RWPE1 (cell line): ENCODE measurements at places on chromosomes 7 and 10.

GRCh38 chr10:62130948-62131347, 137.7 kb downstream of the RTKN2 start:
- peak; percentile 34 for DNase-seq

DNA sequence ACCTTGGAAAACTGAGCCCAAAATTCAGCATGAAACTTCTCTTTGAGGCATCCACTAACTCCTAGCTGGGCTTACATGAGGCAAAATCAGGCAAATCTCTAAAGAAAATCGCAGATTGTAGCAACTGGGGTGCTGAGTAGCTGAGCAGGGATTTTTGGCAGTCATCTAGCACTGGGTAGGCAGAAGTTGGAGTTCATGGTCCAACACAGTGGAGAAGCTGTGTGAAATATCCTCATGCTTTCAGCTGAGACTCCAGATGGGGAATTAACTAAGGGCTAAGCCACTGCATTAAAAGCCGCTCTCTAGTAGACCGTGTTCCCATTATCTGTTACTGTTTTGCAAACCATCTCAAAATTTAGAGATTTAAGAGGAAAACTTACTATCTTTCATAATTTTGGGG, 240.1 kb upstream of the PHYHIPL start:
- no peak for DNase-seq

DNA sequence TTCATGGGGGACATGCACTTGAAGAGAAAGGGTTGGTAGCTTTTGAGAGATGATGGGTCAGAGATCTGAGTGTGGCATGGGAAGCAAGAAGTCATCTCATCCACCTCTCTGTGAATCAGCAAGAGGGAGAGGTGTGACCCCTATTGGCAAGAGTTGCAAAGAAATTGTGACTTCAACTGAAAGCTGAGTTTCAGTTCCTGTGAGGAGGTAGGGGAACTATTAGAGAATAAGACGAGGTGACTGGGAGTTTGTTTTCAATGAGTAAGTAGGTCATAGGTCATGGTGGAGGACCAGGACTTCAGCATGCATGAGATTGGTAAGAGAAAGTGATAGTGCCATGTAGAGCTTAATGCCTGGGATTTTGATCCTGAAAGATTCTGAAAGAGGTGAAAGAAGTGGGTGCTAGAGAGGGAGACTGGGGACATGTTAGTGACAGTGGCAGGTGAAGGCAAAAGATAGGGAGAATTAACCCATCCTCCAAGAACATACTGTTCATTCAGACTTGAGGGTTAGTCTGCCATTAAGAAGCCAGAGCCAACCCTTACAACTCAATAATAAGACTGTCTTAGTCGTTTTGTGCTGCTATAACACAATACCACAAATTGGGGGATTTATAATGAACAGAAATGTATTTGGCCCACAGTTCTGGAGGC, 75.5 kb upstream of the CAPZA2 start:
- DNase-seq: no peak

DNA sequence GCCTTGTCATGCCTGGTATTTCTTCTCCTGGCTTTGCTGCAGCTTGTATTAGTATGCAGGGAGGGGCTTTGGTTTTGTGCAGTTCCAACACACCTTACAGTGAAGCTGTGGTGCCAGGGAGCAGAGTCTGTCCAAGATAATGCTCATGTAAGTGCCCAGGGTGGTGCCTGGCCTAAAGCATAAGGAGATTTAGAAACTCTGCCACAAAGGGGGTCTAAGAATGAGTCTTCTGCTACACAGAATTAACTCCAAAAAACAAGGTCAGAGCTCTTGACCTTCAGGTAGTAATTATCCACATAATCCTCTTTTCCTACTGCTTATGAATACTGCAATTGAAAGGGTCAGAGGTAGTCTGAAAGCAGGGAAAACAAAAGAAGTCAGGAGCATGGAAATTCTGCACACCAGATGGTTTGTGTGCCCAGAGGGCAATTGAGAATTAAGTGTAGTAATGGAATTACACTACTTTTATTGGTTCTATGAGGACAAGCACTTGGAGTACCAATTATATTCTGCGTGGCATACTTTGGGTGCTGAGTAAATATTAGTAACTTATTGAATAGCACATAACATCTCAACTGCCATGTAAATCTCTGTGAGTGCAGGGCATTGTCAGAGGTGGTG, 121.5 kb downstream of the KAT6B start:
- DNase-seq: no peak

DNA sequence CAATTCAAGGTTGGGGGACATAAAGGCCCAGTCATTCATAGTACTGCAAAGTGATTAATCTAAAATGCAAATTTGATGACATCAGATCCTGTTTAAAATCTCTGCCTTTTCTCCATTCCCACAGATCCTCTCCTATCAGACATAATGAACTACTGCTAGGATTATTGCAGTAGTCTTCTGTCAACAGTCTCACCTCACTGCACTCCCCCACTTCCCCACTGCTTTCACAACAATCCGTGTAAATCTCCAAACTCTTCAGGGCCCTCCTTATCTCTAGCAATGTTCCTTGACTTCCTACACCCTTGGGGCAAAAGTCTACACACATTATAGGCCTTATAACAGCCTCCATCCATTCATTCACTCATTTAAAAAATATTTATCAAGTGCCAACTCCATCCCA, 112.4 kb downstream of the KBTBD2 start:
- DNase-seq: no peak

- no peak for DNase-seq
Measured at GRCh38 chr10:99425204-99425603, 5.2 kb downstream of the GOT1 start.

GRCh38 chr10:98272656-98273055, 4.7 kb upstream of the LOXL4 start:
- DNase-seq: no peak

GRCh38 chr10:8392216-8392615, 337.7 kb downstream of the GATA3 start:
- DNase-seq: no peak

- DNase-seq: no peak
Measured at GRCh38 chr10:60461688-60462087, 72.0 kb upstream of the ANK3 start.

GRCh38 chr10:94785211-94785610, 22.7 kb downstream of the CYP2C19 start:
- DNase-seq: peak; percentile 9
